ENCODE measurements at places on chromosomes 5 and 9. TPM values are rescaled to one million over a fixed set of nuclear protein-coding genes. Genes with fewer than 3 reads are reported as not detected.

- H3K36me3 ChIP-seq = no peaks in the 10 kb centered on the region
- H3K4me1 ChIP-seq = no peaks in the 10 kb centered on the region
- no peak for DNase-seq
- H3K27me3 ChIP-seq = no peaks in the 10 kb centered on the region
- no peak overlapping the region for H3K27ac ChIP-seq
Measured at GRCh38 chr5:41115281-41115680, 44.1 kb upstream of the MROH2B start.

GRCh38 chr5:65363499-65363898 lies 118.2 kb downstream of the ADAMTS6 start:
- no peak overlapping the region for H3K27ac ChIP-seq
- H3K4me3 ChIP-seq = no peak overlapping the region
- no peaks in the 10 kb centered on the region for H3K4me1 ChIP-seq
- no peaks in the 10 kb centered on the region for H3K27me3 ChIP-seq
- no peak for DNase-seq

DNA sequence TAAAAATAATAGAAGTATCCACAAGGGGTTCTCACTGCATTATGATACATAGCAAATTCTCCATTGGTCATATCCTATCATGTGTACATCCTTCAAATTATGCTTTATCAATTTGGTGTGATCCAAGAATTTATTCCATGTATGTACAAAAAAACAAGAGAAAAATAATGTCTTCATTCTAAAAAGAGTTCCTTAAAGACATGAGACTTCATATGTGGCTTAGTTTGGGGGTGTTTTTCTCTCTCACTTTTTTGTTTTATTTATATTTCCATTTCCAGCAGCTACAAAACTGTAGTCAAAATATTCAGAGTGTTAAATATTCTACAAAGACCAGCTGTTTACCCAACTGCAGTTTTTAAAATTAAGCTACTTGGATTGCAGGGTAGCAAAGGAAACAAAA lies 972.0 kb downstream of the DTWD2 start:
- DNase-seq = no peak
- no peak overlapping the region for H3K4me3 ChIP-seq
- H3K27ac ChIP-seq = no peak overlapping the region
- no peaks in the 10 kb centered on the region for H3K27me3 ChIP-seq

The CDC14B gene
- total RNA-seq = 27.3 TPM

DNA sequence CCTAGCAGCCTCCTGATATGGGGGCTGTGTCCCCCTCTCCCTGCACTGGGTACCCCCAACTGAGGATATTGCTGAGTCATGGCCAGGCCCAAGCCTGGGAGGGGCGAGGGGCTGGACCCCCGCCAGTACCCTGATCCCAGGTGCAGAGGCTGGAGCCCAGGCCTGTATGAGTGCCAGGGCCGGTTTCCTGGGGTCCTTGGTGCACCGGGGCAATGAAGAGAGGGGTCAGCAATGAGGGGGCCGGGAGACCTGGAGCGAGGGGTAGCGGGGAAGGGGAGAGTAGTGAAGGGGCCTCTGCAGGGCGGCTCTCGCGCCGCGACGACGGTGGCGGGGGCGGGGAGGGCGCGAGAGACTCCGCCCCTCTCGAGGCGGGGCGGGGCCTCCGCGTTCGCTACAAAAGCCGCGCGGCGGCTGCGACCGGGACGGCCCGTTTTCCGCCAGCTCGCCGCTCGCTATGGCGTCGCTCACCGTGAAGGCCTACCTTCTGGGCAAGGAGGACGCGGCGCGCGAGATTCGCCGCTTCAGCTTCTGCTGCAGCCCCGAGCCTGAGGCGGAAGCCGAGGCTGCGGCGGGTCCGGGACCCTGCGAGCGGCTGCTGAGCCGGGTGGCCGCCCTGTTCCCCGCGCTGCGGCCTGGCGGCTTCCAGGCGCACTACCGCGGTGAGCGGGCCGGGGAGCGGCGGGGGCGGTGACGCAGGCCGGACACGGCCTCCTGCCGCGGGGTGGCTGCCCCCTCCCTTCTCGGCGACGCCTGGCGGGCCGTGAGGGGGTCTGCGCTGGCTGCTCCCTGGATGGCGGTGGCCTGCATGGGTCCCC lies at the start of gene SQSTM1:
TSS of gene SQSTM1 (plus strand) at position 423 of the 815 bp plus-strand sequence. CDS start at position 455, 32 bp downstream.
- DNase-seq = peak; percentile 67
- H3K36me3 ChIP-seq = peaks cover 33% of the 10 kb centered on the region
- peaks cover 78% of the 10 kb centered on the region for H3K4me1 ChIP-seq
- peak within 1 kb of the TSS; percentile 98 for H3K27ac ChIP-seq
- H3K27me3 ChIP-seq = no peaks in the 10 kb centered on the region
- peak within 1 kb of the TSS; percentile 85 for H3K4me3 ChIP-seq

GRCh38 chr9:35254984-35255857 lies 93.4 kb downstream of the UNC13B start:
- no peaks in the 10 kb centered on the region for H3K27me3 ChIP-seq
- no peak overlapping the region for H3K4me3 ChIP-seq
- peaks cover 8% of the 10 kb centered on the region for H3K4me1 ChIP-seq
- no peak for DNase-seq
- no peaks in the 10 kb centered on the region for H3K36me3 ChIP-seq

The DDX41 gene
- 89.0 TPM for total RNA-seq

- no peak overlapping the region for H3K4me3 ChIP-seq
- no peaks in the 10 kb centered on the region for H3K27me3 ChIP-seq
- H3K4me1 ChIP-seq = no peaks in the 10 kb centered on the region
- H3K36me3 ChIP-seq = no peaks in the 10 kb centered on the region
- H3K27ac ChIP-seq = no peak overlapping the region
- DNase-seq = no peak
Measured at GRCh38 chr9:4826417-4827166, 33.8 kb downstream of the RCL1 start.

DNA sequence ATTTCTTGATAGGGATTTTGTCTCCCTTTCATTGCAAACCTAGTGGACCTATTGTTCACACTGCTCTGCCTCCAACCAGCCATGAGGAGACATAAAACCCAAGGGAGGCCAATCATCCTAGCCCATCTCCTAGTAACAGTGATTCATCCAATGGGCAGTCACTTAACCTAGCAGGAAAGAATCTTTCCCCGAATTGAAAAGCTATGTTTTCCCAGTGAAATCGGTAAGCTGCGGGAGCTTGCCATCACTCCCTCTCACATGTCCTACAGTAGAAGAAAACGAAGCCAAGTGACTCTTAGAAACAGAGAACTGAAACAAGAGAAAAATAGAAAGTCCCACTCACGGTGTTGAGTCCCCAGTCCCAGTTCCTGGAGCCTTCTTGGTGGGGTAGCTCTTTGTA lies 123.3 kb downstream of the SUSD1 start:
- H3K27me3 ChIP-seq = no peaks in the 10 kb centered on the region
- no peak overlapping the region for H3K27ac ChIP-seq
- no peak overlapping the region for H3K4me3 ChIP-seq

DNA sequence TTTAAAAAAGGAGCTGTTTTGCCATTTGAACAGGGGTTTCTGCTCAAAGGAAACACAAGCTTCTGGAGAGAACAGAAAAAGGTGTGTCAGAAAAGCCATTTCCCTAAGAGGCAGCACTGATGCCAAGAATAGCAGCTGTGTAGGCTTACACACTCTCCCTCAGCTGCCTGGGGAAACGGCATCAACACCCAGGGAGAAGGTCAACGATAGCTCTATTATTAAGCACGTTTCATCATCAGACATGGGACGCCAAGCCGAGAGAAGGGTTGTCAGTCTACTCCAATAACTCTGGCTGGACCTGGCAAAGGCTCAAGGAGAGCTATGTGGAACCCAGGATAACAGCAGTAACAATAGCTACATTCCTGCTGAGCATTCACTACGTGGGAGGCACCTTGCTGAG lies 314.2 kb downstream of the CDK5RAP2 start:
- no peaks in the 10 kb centered on the region for H3K4me1 ChIP-seq
- no peak overlapping the region for H3K27ac ChIP-seq
- DNase-seq = no peak
- H3K36me3 ChIP-seq = no peaks in the 10 kb centered on the region

- H3K4me3 ChIP-seq = no peak overlapping the region
- H3K27me3 ChIP-seq = no peaks in the 10 kb centered on the region
- H3K36me3 ChIP-seq = no peaks in the 10 kb centered on the region
- no peak for DNase-seq
- no peak overlapping the region for H3K27ac ChIP-seq
Measured at GRCh38 chr5:163535290-163535689, 29.9 kb downstream of the MAT2B start.

The SLU7 gene
- total RNA-seq = 72.3 TPM

DNA sequence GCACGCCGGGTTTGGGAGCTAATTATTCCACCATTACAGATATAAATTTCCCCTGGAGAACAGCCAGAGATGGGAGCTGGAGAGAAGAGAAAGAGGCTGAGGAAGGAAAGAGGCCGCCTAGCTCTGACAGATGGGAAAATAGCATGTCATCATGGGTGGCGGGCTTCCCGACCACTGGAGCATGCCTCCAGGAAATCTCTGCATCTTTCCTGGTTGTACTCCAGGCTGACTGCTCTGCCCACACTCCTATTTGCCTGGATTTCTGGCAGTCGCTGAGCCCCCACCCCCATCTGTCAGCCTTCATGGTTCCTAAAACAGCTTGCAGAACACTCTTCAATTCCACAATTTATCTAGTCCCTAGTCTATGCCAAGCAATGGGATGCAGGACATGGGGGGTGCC lies 14.3 kb upstream of the GABRP start:
- H3K27me3 ChIP-seq = no peaks in the 10 kb centered on the region
- DNase-seq = no peak
- no peak overlapping the region for H3K4me3 ChIP-seq
- no peaks in the 10 kb centered on the region for H3K4me1 ChIP-seq
- no peak overlapping the region for H3K27ac ChIP-seq

DNA sequence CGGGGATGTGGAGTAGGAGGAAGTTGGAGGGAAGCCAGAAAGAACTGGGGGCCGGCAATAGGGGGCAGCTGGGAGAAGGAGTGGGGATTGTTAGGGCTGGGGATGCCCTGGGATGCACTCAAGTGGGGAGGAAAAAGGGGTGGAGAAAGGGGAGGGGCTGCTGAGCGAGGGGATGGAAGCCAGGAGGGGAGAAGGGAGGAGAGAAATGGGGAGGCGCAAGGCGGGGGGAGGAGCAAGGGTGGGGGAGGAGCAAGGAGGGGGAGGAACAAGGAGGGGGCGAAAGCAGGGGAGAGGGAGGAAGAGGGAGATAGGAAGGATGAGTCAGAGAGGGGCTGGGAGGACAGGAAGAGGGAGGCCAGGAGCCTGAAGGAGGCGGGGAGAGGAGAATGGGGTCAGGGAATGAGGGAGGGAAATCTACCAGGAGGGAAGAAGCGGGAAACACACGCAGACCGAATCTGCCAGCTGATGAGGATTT lies 1.6 kb downstream of the IRX4 start:
- DNase-seq = no peak
- peaks cover 23% of the 10 kb centered on the region for H3K4me1 ChIP-seq
- H3K36me3 ChIP-seq = no peaks in the 10 kb centered on the region
- no peaks in the 10 kb centered on the region for H3K27me3 ChIP-seq

The MLANA gene
- not detected for total RNA-seq

GRCh38 chr5:142353071-142353472 lies 28.3 kb upstream of the SPRY4 start:
- H3K27me3 ChIP-seq = no peaks in the 10 kb centered on the region
- no peak overlapping the region for H3K4me3 ChIP-seq
- no peak for DNase-seq
- peaks cover 24% of the 10 kb centered on the region for H3K4me1 ChIP-seq

The TMEM232 gene
- total RNA-seq = 5.9 TPM

The ACER2 gene
- total RNA-seq = 11.7 TPM

DNA sequence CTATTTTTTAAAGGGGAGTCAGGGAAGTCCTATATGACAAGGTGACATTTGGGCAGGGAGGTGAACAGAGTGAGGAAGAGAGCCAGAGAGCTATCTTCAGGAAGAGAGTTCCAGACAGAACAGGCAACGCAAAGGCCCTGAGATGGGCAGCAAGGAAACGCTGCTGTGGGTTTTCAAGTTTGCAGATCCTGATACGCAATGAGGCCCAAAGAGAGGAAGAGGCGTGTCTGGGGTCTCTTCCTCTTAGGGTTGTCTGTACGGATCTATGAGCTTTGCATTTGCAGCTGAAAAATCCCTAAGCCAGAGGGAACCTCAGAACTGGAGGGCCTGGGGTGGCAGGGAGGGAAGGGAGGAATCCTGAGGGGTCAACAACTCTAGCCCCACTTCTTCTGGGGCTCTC lies 13.6 kb downstream of the FAT2 start:
- DNase-seq = no peak
- H3K36me3 ChIP-seq = no peaks in the 10 kb centered on the region
- no peak overlapping the region for H3K27ac ChIP-seq
- H3K4me1 ChIP-seq = no peaks in the 10 kb centered on the region

- no peaks in the 10 kb centered on the region for H3K27me3 ChIP-seq
- no peaks in the 10 kb centered on the region for H3K36me3 ChIP-seq
- no peak overlapping the region for H3K4me3 ChIP-seq
- no peaks in the 10 kb centered on the region for H3K4me1 ChIP-seq
Measured at GRCh38 chr9:95573463-95573862, 56.7 kb upstream of the PTCH1 start.

The GPR151 gene
- not detected for total RNA-seq

The SPINK5 gene
- 0.39 TPM for total RNA-seq

- no peaks in the 10 kb centered on the region for H3K36me3 ChIP-seq
- H3K4me1 ChIP-seq = no peaks in the 10 kb centered on the region
Measured at GRCh38 chr5:150254363-150254762, 35.2 kb downstream of the CAMK2A start.

DNA sequence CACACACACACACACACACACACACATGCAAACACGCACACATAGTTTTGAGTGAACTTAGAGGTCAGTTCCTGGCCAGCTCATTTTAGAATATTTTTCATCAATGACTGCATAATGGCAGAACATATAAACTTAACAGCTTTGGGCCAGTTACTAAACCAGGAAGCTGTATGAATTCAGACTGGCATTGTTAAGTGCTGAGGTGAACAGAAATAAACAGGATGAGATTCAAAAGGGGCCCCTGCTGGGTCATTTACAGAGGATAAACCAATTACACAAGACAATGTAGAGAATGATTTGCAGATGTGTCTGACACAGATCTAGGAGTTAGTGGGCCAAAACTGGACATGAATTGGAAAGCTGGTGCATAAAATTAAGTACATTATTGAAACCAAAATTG lies 44.6 kb downstream of the MARCHF11 start:
- H3K4me3 ChIP-seq = no peak overlapping the region
- H3K4me1 ChIP-seq = no peaks in the 10 kb centered on the region
- no peak overlapping the region for H3K27ac ChIP-seq
- no peak for DNase-seq
- H3K36me3 ChIP-seq = no peaks in the 10 kb centered on the region

DNA sequence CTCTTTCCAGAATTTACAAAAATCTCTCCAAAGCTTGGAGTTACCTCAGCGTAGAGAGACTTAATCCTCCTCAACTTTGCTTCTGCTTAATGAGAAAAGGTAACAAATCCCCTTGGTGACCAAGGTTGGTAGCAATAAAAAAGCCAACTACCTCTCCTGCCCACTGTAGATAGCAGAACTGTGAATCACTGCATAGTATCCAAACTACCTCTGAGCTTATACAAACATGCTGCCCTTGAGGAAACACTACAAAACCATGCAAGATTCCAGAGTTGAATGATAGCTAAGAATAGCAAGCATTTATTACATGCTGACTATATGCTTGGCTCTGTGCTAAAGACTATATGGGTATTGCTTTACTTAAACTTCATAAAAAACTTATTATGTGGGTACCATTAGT lies 2.8 kb upstream of the ADAMTS12 start:
- no peak for DNase-seq
- no peaks in the 10 kb centered on the region for H3K27me3 ChIP-seq
- H3K36me3 ChIP-seq = no peaks in the 10 kb centered on the region
- peaks cover 34% of the 10 kb centered on the region for H3K4me1 ChIP-seq

- H3K4me3 ChIP-seq = no peak overlapping the region
- no peaks in the 10 kb centered on the region for H3K36me3 ChIP-seq
- DNase-seq = no peak
Measured at GRCh38 chr5:78738693-78739300, 90.2 kb upstream of the LHFPL2 start.

Measured in tibial nerve (tissue), 4 donors.